ENCODE measurements at places on chromosomes 12 and 14. TPM values are rescaled to one million over a fixed set of nuclear protein-coding genes. Genes with fewer than 3 reads are reported as not detected.

CRACR2A gene
- 8.3 TPM for total RNA-seq

FRMD6 gene
- 478 TPM for total RNA-seq

ASB8 gene
- total RNA-seq: 16.6 TPM

PTPRO gene
- 0.55 TPM for total RNA-seq

KCTD10 gene
- total RNA-seq: 93.2 TPM

COPS7A gene
- 76.7 TPM for total RNA-seq

MUCL1 gene
- not detected for total RNA-seq

LRRC10 gene
- total RNA-seq: not detected

TMPRSS12 gene
- total RNA-seq: not detected

All from uterine smooth muscle cell (primary cell).